NCI-H1105 (cell line): ENCODE measurements at places on chromosomes 11 and 22.

- DNase-seq: peak; percentile 37
Observed at GRCh38 chr11:60193687-60194433, 11.0 kb upstream of the MS4A6A start.

DNA sequence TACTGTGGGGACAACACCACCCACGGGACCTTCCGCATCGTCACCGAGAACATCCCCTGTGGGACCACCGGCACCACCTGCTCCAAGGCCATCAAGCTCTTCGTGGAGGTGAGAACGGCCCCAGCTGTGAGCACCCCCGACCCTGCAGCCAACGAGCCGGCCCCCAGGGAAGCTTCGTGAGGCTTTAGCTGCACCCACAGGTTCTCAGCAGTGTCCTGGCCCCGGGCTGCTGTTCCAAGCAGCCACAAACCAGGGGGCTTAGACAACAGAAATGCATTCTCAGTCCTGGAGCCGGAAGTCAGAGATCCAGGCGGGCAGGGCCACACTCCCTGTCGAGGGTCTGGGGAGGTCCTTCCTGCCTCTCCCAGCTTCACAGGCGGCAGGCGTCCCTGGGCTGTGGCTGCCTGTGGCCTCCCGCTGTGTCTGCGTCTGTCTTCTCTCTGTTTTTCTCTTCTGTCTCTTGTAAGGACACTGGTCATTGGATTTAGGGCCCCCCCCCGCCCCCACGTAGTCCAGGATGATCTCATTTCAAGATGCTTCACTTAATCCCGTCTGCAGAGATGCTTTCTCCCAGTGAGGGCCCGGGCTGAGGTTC lies 12.5 kb downstream of the MUC5B start:
- no peak for DNase-seq

- no peak for DNase-seq
Observed at GRCh38 chr11:44568658-44569473, 3.4 kb downstream of the CD82 start.

DNA sequence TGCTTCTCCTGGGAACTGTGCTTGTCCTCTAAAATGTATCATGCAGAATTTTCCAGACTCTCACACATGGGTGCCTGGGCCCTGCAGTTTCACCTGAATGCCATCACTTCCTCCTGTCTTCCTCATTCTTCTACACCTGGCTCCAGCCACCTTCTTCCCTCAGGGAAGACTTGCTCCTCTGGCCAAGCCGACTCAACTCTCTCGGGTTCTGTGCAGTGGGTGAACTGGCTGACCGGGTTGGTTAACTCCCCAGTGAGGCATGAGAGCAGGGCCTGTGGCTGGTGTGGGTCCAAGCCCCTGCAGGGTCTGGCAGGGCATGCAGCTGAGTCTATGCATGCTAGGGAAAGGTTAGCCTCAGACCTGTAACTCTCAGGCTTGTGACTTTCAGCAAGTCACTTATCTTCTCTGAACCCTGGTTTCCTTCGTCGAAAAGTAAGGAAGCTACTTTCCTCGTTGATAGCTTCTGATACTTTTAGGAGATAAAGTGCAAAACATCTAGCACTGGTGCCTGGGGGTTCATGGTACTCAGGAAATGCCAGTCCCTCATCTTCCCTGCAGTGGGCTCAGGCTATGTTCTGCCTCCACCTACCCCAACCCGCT lies 11.9 kb downstream of the CD82 start:
- DNase-seq: no peak

DNA sequence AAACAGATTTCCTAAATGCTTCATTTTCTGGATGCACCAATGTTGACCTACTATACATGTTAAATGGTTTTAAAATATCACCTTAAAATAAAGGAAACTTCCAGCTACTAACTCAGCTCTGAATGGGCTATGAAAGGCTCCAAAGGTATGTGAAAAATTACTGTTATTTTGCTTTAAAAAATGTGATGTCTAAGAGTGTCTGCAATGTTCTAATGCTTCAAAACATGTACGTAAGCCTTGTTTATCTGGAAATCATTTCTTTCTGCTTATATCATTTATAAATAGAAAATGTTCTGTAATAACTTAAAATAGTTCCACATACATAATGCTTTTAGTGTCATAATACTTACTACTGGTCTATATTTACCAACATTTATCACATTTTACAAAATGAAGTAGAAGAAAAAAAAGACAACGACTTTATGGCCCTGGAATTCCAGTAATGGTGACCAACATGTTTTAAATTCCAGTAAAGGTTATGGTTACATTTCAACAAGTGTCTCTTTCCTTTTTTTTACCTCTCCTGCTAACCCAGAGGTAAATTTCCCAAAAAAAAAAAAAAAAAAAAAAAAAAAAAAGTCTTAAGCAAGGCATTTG lies 2.5 kb downstream of the BDNF start:
- no peak for DNase-seq

DNA sequence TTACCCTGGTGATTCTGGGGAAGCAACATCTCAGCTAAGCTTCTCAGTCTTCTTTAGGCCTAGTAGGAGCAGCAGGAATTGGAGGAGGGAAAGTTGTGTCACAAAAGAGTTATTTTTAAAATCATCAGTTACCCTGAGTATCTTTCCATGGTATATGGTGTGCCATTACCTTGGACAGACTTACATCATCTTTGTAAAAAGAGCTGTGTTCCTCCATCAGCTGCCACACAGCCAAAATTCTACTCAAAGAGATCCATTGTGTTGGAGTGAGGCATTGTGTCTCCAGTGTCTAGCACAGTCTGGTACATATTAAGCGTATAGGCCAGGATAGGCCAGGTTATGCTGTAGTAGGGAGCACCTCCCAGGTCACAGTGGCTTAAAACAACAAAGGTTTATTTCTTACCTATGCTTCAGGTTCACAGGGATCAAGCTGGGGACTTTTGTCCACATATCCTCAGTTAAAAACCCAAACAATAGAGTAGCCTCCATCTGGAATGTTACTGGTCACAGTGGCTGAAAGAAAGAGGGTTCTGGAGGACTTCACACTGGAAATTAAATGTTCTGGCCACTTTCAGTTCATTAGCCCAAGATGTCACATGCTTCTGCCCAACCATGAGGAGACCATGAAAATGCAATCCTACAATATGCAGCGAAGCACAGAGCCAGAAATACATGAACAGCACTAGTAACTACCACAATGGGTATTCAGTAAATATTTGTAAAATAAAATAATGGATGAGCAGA lies 9.9 kb upstream of the TMPRSS5 start:
- no peak for DNase-seq

DNA sequence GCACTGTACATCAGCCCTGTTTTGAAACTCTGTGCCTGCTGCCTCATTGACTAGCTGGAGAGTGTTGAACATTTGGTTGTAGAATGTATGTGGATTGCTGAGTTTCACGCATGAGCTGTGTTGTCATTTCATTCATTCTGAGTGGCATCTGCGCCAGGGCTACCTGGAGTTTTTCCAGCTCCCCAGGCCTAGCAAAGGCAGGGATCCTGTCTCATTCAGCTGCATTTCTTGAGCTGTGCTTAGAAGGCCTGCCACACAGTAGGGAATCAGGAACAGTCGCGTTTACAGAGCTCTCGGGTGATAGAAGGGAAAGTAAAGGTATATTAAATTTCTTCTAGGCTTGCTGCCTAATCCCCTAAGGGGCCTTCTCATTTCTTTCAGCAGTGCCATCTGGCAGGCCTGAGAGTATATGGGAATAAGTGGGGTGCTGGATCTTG lies 44.3 kb downstream of the PTPRJ start:
- no peak for DNase-seq

DNA sequence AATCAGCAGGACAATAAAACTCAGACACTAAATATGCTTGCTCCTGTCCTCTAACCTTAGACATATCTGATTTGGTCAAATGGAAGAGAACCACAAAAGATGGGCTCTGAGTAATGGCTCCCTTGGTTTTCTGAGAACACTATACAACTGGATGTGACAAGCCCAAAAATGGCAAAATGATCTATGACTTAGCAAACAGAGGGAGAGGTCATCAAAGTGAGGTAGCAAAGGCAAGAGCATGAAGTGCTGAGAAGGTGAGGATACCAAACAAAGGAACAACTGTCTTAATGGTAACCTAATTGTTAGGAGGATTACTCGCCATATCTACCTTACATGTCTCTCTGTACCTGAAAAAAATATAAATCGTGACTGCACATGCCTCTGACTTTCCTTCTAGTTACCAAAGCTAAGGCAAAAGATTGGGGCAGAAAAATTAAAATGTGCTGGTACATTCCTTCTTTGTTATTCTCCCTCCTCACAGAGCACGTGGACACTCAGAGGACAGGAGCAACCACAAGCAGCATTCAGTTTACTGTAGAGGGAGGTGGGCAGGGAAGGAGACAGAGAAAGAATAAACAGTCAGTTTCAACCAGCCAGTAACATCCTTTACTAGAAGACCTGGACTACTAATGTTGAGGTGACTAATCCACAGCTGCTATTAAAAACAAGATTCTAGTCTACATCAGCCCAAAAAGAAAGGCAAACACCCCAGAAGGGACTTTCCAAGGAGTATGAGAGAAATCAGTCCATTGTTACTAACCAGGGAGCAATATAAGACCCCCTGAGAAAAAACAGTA lies 88.8 kb downstream of the AMBRA1 start:
- DNase-seq: no peak

GRCh38 chr22:41254230-41254629 lies 13.5 kb upstream of the CHADL start:
- DNase-seq: no peak

GRCh38 chr11:130761560-130762220 lies 154.6 kb downstream of the SNX19 start:
- no peak for DNase-seq

DNA sequence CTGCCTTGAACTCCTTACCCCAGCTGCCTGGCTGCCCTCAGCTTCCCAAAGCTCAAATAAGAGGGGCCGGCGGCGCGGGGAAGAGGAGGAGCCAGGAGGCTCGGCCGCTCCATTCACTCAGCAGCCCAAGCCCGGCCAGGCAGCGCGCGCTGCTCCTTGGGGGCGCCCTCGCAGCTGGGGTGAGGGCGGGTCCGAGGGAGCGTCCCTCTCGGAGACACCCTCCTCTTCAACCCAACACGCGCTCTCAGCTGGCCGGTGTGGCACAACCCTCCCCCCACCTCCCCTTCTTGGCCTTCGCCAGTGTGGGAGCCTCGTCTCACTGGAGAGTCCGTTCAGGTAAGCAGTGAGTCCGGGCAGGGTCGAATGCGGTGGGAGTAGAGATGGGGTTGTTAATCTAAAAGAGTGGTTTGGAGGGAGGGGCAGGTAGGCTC lies at the start of gene WT1:
TSS of gene WT1 (minus strand) at position 29 of the 431 bp plus-strand sequence.
- DNase-seq: no peak

DNA sequence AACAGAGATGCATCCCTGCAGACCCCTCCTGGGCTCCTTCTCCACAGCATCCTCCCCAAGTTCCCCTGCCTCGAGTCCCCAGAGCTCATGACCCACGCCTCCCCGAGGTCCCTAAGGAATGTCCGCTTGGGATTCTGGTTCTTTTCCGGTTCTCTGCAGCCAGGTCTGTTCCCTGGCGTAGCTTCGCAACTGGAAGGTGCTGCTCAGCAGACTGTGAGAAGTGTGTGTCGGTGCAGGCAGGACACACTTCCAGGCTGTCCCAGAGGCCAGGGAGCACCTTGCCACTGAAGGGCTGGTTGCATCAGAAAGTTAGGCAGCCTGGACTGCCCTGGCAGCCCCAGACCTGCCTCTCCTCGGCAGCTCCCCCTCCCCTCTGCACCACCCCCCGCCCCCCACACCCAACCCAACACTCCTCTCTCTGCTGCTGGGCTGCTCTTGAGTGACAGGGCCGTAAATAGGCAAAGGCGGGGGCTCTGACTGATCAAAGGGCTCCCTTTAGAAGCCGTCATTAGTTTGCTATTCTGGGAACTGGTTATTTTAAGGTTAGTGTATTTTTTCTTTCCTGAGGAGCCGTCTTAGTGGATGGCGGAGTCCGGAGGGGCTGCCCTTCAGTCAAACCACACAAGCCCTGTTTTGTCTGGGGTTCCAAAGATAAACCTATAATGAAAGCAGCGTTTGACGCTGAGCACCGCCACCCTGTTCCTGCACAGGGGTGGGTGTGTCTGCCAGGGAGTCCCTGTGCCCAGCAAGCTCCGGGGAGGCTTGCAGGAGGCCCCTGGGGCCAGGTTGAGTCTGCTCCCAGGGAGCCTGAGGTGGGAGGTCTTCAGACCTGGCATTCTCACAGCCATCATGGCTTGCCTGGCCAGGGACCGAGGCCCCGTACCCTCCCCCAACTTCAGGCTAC lies 88.6 kb upstream of the KCNQ1OT1 start:
- no peak for DNase-seq

DNA sequence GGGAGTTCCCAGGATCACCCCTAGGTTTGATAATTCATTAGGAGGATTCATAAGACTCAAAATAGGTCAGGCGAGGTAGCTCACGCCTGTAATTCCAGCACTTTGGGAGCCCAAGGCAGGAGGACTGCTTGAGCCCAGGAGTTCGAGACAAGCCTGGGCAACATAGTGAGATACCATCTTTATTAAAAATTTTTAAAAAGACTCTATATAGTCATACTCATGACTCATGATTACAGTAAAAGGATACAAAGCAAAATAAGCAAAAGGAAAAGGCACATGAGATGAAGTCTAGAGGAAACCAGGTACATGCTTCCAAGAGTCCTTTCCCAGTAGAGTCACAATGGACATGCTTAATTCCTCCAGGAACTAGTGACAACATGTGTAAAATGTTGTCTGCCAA lies 13.9 kb upstream of the PTS start:
- no peak for DNase-seq

DNA sequence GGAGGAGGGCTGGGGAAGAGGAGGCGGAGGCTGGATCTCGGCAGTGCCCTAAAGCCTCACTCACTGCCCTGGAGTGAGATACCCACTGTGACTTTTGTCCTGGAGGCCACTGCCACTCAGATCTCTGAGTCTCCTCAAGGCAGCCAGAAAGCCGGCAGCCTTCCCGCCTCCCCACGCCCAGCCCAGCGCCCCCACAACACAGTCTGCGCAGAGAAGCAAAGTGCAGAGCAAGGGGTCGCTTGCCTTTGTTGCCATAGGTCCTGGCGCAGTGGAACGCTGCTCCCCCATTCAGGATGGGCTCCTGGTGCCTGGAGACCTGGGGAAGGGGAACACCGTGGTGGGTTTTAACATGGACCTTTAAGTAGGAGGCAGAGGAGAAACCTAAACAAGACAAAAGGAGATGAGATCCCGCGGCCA lies 17.6 kb downstream of the PATZ1 start:
- no peak for DNase-seq
